Immature natural killer cell (primary cell): ENCODE measurements at places on chromosomes 6 and 20. TPM values are rescaled to one million over a fixed set of nuclear protein-coding genes. Genes with fewer than 3 reads are reported as not detected.

GRCh38 chr6:159676890-159677505 is 16.0 kb downstream of the SOD2 start:
- H3K4me1 ChIP-seq: no peaks in the 10 kb centered on the region
- no peak overlapping the region for H3K4me3 ChIP-seq
- H3K27me3 ChIP-seq: peaks cover 5% of the 10 kb centered on the region
- H3K27ac ChIP-seq: no peak overlapping the region

GRCh38 chr6:166952121-166952520 is 4.2 kb downstream of the RNASET2 start:
- H3K27ac ChIP-seq: no peak overlapping the region
- peaks cover 18% of the 10 kb centered on the region for H3K36me3 ChIP-seq

DNA sequence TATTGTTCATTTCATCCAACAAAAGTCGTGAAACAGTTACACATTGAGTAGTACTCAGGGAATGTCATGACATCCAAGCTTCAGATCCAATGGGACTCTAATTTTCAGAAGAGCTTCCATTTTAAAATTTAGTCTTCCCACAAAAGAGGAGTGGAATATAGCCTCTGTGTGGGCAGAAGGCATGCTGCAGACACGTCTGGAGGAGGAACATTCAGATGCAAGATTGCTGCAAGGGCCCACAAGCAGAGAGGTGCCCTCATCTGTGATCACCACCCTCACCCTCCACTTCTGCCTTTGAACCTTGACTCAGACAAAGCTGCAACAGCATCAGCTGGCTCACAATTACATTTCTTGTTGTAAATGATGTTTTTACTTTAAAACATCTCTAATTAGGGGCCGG is 29.9 kb downstream of the NRN1 start:
- no peak overlapping the region for H3K27ac ChIP-seq
- H3K4me1 ChIP-seq: no peaks in the 10 kb centered on the region
- no peak for DNase-seq
- peaks cover 5% of the 10 kb centered on the region for H3K36me3 ChIP-seq
- peaks cover 4% of the 10 kb centered on the region for H3K27me3 ChIP-seq

DNA sequence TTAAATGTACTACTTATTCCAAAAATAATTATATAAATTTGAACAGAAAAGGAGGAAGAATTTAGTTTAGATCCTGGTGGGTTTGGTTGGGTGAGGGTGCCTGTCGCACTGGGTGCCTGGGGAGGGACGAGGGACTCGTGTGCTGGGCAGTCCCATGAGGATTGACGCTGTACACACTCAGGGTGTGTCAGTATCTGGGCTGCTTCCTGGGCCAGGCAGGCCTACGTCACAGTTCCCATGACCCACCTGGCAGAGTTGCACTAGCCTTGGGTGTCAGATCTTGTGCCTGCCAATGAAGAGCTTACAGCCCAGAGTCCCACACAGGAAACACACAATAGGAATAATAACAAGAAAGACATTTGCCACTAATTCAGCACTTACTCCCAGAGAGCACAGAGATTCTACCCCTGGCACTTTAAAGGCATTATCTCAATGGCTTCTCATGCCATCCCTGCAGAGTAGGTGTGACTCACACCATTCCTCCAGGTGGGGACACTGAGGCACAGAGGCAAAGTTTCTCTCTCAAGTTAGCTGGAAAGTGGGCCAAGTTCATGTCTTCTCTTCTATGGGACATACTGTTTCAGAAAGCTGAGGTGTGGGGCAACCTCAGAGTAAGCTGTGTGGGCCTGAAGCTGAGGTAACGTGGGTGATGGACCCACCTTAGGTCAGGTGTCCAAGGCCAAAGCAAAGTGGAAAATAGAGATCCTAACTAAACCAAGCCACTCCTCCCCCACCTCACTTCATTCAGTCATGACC is 1.3 kb upstream of the SDCBP2 start:
- no peaks in the 10 kb centered on the region for H3K36me3 ChIP-seq
- no peak overlapping the region for H3K4me3 ChIP-seq
- H3K27me3 ChIP-seq: peaks cover 1% of the 10 kb centered on the region
- peak overlapping the region; percentile 72 for H3K27ac ChIP-seq
- peaks cover 6% of the 10 kb centered on the region for H3K4me1 ChIP-seq
- no peak for DNase-seq

- no peaks in the 10 kb centered on the region for H3K27me3 ChIP-seq
- H3K27ac ChIP-seq: no peak overlapping the region
- H3K4me3 ChIP-seq: no peak overlapping the region
- DNase-seq: no peak
- no peaks in the 10 kb centered on the region for H3K4me1 ChIP-seq
- no peaks in the 10 kb centered on the region for H3K36me3 ChIP-seq
Measured at GRCh38 chr6:146679386-146679785, 80.6 kb downstream of the ADGB start.

HTR1E gene
- not detected for polyA plus RNA-seq
